ENCODE measurements at places on chromosomes 7 and 10.
A peak's percentile ranks its signal among the peaks of the same experiment; 100 is the strongest.

- DNase-seq: no peak
Measured at GRCh38 chr10:18501198-18501597, 150.2 kb downstream of the NSUN6 start.

DNA sequence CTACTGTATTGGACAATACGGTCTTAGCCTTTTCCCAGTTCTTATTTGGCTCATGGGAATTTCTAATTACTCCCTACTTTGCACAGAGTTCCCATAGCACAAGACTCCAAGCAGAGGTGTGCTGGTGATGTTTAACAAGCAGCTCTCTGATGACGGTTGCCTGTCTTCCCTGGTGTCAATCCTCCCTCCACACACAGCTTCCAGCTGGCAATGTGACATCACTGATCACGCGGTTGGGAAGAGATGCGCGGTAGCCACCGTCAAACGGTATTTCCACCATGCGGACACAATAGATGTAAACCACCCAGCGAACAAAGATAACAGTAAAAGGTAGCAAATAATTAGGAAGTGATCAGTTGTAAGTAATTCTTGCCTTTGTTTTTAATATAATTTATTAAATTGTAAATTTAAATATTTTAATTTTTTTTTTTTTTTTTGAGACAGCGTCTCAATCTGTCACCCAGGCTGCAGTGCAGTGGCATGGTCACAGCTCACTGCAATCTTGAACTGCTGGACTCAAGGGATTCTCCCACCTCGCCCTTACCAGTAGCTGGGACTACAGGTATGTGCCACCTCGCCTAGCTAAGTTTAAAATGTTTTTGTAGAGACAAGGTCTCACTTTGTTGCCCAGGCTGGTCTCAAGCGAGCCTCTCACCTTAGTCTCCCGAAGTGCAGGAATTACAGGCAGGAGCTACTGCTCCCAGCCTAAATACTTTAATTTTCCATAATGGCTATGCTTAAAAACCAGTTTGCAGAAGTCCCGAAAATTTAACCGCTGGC lies 36.3 kb upstream of the IL15RA start:
- no peak for DNase-seq

GRCh38 chr7:88202278-88202677 lies 17.6 kb downstream of the SRI start:
- no peak for DNase-seq

- DNase-seq: no peak
Measured at GRCh38 chr10:73837072-73837471, 25.7 kb upstream of the NDST2 start.

GRCh38 chr7:107945332-107945731 lies 54.3 kb downstream of the DLD start:
- DNase-seq: no peak

GRCh38 chr7:26470691-26471090 lies 179.0 kb downstream of the SNX10 start:
- no peak for DNase-seq

- no peak for DNase-seq
Measured at GRCh38 chr10:90917238-90917967, 3.5 kb downstream of the ANKRD1 start.

GRCh38 chr10:86393862-86394455 lies 27.4 kb upstream of the GRID1 start:
- DNase-seq: no peak

DNA sequence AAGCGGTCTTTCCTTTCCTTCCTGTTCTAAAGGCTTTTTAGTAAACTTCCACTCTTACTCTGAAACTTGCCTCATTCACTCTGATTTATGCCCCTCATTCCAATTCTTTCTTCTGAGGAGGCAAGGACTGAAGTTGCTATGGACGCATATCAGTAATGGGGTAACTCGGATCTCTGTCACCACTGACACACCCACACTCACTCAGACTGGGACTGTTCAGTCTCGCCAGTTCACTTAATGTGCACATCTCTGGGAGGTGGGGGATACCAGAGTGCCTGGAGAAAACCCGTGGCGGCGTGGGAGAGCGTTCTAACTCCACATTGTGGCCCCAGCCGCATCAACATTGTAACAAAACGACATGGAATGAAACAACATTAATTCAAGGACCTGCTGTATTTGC lies 1139.3 kb upstream of the CELF2 start:
- DNase-seq: no peak

DNA sequence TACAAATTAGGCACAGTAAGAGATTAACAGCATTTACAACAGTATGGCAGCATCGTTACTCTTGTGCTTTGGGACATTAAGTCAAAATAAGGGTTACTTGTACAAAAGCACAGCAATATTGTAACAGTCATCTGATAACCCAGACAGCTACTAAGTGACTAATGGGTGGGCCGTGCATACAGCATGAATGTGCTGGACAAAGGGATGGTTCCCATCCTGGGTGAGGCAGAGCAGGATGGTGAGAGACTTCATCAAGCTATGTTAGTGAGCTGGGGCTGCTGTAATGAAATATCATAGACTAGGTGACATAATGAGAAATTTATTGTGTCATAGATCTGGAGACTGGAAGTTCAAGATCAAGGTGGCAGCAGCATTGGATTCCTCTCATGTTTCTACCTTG lies 25.4 kb downstream of the EDRF1 start:
- DNase-seq: no peak

- DNase-seq: no peak
Measured at GRCh38 chr10:58081353-58081752, 186.3 kb downstream of the IPMK start.

GRCh38 chr10:90381468-90381867 lies 476.4 kb downstream of the HTR7 start:
- no peak for DNase-seq

DNA sequence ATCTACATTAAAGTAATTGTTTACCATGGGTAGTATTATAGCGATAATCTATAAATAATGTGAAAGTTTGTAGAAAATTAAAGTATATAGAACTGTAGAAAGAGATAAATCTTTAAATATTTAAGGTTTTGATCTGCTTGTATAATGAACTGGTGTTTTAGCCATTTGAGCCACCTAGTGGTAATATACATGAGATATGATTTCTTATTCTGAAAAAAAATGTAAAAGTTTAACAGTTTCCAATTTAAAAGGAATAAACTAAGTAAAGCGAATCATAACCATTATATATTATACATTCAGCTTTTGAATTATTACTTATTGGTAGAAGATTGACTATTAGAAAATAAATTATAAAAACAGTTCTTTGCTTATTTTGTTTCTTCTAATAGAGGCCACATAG lies 91.2 kb downstream of the OTUD1 start:
- DNase-seq: no peak

DNA sequence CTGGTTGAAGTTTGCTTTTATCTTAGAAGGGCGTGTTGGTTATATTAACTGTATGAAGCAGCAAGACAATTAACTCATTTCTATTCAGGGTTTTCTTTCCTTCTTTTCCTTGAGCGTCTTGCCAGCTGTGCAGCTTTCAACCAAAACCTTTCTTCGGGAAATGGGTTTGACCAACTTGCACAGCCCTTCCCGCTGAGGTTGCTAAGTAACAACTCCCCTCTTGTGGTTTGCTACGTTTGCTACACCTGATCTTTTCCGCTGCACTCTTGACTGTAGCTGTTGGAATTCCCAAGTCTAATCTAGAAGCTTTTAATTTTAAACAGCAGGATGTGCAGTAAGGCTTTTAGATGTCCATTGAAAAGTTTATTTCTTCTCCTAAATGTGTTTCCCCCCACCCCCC lies 116.9 kb downstream of the CDCA7L start:
- DNase-seq: no peak

DNA sequence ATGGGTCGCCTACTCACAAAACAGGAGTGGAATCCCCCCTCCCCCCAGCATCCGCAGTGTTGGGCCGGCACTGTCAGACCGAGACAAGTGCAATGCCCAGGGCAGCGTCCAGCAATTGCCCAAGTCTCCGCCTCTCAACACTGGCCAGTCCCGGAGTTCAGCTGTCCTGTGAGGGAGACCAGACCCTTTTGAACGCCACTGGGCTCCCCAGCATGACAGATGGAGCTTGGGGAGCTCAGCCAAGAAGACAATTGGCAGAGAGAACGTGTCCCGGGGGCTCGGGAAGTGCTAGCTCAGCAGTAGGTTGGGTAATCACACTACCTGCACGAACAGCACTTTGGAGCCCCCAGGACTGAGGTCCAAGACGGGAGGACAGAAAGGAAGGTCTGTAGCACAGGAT lies 4.7 kb downstream of the COPS6 start:
- DNase-seq: no peak

GRCh38 chr7:6198689-6199595 lies 73.5 kb downstream of the CYTH3 start:
- DNase-seq: no peak

DNA sequence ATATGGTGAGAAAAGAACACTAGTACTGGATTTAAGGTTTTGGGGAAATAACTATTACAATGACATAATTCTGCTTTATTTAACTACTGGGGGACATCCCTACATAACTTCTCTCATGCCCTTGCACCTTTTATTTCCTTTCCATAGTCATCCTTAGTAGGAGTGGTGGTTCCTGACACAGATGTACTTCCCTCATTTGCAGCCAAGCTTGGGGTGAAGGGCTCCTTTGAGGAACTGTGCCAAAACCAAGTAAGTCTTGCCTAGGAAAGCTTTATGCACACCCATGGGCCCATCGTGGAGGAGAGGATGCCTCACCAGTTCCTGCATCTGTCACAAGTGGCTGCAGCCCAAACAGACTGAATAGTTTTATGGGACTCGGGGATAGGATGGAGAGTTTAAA lies 20.6 kb downstream of the ZDHHC6 start:
- no peak for DNase-seq

DNA sequence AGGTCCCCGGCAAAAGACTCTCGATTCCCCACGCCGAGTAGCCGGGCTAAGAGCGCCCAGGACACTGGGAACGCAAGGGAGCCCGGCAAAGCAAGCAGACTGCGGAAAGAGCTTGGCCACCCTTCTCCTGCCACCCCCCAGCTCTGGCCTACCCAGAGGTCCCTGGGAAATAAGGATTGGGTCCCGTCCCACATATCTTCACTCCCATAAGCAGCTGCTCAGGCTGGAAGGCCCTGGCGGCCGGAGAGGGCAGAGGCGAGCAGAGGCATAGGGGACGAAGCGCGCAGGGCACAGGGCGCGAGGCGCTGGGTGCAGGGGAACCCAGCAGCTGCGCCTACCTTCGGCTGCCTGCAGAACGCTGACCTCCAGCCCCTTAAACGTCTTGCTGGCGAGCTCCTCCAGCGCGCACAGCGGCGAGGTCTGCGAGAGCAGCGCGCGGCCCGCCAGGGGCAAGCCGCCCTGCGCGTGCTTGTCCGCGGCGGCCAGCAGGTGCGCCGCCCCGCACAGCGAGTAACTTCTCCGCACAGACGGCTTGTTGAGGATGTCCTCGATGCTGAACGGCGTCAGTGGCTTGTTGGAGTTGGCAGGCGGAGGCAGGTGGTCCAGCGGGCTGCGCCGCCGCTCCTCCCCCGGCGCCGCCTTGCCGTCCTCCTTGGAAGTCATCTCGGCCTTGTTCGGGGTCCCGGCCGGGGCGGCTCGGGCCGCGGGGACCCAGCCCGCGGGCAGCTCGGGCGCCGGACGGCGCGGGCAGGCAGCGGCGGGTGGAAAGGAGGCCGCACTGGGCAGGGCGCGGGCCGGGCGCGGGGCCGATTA lies 904 bp downstream of the LBX1 start:
- DNase-seq: no peak

- DNase-seq: no peak
Measured at GRCh38 chr7:143953421-143953820, 1.2 kb upstream of the OR2F1 start.

DNA sequence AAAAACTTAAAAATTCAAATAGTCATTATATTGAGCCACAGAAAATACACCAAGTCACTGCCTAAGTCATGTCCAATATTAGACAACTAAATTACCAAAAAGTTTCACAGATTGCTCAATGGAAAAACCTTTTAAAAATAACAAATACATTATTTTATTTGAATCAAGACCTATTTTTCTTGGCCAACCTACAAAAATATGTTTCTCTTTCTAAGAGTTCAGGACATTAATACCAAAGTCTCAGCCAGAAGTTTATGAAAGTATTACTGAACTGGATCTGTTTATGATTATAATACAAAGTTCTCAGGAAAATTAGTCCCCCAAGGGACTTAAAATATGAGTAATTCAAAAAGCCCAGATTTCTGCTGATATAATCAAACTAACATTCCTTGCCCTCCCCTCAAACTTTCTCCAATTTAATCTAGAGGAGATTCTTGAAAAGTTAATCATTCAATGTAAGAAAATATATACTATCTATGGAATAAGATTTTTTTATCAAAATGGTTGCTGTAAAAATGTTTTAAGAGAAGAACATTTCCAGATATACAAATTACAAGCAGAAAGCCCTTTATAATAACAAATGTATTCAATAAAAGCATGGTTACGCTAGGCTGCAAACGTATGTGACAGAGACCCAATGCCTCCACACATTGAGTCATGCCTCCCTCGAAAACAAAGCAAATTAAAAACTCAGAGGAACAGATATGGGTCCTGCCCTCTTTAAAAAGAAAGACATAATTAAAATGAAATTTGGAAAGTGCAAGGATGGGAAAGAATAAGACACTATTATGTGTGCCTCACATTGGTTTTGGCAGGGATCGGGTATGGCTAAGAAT lies 381.6 kb downstream of the PARD3 start:
- peak; percentile 7 for DNase-seq

GRCh38 chr10:114623661-114624294 lies 34.3 kb downstream of the ABLIM1 start:
- DNase-seq: peak; percentile 67

Data from HS-27A (cell line).